ENCODE measurements at places on chromosomes 12 and 14. TPM values are rescaled to one million over a fixed set of nuclear protein-coding genes. Genes with fewer than 3 reads are reported as not detected.

- DNase-seq = no peak
Measured at GRCh38 chr12:91370086-91370868, 187.7 kb upstream of the DCN start.

PTCSC3 gene
- total RNA-seq = not detected

- no peak for DNase-seq
Measured at GRCh38 chr12:68910128-68910527, 22.8 kb downstream of the CPM start.

AMDHD1 gene
- total RNA-seq = 0.31 TPM

KRT71 gene
- total RNA-seq = not detected

RERG gene
- 2.2 TPM for total RNA-seq

FAM186B gene
- total RNA-seq = not detected

DNA sequence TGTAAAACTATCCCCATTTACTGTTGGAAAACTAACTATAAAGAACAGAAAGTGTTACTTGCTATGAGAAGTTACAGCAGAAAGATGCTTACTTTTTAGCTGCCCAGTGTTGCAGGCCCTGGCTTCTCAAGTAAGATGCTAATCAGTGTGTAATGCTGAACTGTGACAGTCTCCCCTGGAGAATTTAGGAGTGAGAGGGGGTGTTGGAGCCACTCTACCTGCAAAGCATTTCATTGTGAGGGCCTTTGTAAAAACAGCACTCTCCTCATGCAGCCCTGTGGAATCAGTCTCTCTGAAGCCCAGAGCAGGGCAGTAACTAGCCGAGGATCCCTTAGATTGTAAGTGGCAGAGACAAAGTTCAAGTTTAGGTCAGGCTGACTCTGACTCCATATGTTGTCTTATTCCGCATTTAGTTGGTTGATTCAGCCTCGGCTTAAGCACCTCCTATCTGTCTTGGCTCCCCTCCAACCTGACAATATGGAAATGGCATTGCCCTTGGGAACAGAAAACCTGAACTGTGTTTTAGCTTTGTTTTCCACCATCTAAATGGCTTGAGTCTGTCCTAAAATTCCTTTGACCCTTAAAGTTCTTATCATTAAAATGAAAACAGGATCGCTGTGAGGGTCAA lies 141.3 kb downstream of the PRKCH start:
- no peak for DNase-seq

DNA sequence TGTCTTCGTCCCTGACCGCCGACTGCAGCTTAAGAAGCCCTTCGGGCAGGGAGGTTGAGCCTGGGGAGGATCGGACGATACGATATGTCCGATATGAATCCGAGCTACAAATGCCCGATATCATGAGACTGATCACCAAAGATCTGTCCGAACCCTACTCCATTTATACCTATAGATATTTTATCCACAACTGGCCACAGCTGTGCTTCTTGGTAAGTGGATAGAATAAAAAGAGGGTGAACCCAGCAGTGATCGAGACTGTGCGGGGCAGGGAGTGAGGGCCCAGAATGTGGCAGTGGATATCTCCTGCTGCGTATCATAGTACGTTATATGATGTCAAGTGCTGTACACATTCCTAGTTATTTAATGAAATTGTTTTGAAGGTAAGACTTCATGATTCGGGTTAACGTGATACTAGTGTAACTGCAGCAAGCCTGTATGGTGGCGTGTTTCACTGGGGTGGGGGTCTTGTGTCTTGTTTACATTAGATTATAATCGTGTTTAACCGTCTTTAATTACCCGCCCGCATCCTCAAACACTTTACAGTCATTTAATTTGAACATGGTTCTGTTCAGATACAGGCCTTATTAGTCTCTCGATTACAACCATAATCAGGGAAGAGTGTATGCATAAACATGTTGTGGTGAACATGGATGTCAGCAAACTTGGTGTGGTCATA lies 1.3 kb downstream of the NAA30 start:
- no peak for DNase-seq
